ENCODE measurements at places on chromosomes 2 and 18.
A peak's percentile ranks its signal among the peaks of the same experiment; 100 is the strongest.

DNA sequence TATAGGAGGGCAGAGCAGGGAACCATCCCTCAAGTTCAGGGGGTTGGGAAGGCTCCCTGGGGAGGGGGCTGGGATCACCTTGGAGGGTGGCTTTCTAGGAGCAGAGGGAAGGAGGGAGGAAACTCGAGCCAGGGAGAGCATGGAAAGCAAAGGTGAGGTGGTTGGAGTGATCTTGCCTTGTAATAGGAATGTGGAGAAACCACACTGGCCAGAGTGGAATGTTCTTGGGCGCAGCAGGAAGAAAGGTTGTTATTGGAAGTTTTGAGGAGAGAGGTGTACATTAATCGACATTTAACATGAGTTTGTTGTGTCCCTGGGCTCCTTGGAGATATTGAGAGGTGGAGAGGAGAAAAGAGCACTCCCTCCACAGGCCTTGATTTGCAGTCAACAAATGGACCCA is 272.2 kb downstream of the PRKCE start:
- no peak overlapping the region for H3K4me3 ChIP-seq
- no peaks in the 10 kb centered on the region for H3K27me3 ChIP-seq
- H3K36me3 ChIP-seq = no peaks in the 10 kb centered on the region
- H3K4me1 ChIP-seq = peaks cover 15% of the 10 kb centered on the region

- no peak for DNase-seq
- H3K27me3 ChIP-seq = no peaks in the 10 kb centered on the region
- H3K4me3 ChIP-seq = no peak overlapping the region
Measured at GRCh38 chr18:46268671-46269070, 164.5 kb downstream of the HAUS1 start.

- no peak for DNase-seq
- H3K4me1 ChIP-seq = peaks cover 6% of the 10 kb centered on the region
- H3K27ac ChIP-seq = no peak overlapping the region
- no peaks in the 10 kb centered on the region for H3K27me3 ChIP-seq
Measured at GRCh38 chr18:74528913-74529312, 5.4 kb upstream of the CNDP1 start.

- no peak overlapping the region for H3K4me3 ChIP-seq
- no peak overlapping the region for H3K27ac ChIP-seq
- H3K4me1 ChIP-seq = peaks cover 5% of the 10 kb centered on the region
- no peaks in the 10 kb centered on the region for H3K36me3 ChIP-seq
Measured at GRCh38 chr18:8951491-8951890, 151.0 kb upstream of the NDUFV2 start.

DNA sequence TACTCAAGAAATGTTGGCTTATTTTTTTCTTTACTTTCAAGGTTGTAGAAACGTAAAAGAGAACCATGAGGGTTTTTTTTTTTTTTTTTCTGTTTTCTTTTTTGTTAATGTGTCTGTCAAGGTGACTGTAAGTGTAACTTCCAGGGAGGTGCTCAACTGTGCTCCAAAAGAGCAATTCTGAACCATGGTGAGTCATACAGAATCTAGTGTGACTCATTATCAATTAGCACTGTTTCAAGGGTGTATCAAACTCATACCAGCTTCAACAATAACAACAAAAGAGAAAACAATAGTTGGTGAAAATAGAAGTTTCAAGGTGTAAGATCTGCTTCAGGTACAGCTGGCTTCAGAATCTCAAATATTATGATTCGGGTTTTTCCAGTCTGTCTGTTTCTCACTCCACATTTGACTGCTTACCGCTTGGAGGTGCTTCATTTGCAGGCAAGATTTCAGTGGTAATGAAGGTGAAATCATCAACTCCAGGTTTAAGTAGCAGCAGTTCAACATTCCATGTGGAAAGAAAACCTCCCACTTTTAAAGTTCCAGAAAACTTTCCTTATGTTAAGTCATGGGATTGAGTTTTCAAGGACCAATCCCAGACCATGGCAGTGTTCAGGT is 850.6 kb downstream of the CNTNAP5 start:
- no peak for DNase-seq
- H3K4me1 ChIP-seq = no peaks in the 10 kb centered on the region
- no peaks in the 10 kb centered on the region for H3K27me3 ChIP-seq
- H3K27ac ChIP-seq = no peak overlapping the region

DNA sequence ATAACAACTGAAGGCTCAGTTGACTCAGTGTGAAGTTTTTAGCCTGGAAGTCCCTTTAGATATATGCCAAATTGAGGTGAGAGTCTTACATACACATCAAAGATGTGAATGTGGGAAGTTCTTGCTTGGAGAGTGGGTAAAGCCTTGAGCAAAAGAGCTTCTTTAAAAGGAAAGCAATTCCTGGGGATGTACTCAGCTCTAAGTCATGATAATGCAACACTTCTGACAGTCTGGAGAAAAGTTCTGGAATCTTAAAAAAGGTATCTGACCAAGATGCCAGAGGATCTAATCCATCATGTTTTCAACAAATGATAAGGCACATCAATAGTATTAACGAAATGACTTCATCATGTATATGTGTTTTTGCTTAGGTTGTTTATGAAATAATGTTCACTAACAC is 351.2 kb downstream of the CDH19 start:
- H3K4me1 ChIP-seq = no peaks in the 10 kb centered on the region
- H3K36me3 ChIP-seq = no peaks in the 10 kb centered on the region
- H3K4me3 ChIP-seq = no peak overlapping the region
- H3K27ac ChIP-seq = no peak overlapping the region
- no peaks in the 10 kb centered on the region for H3K27me3 ChIP-seq

GRCh38 chr2:222423632-222424275 is 589 bp upstream of the SGPP2 start:
- peak; percentile 70 for DNase-seq
- peaks cover 48% of the 10 kb centered on the region for H3K27me3 ChIP-seq
- H3K36me3 ChIP-seq = no peaks in the 10 kb centered on the region
- H3K4me1 ChIP-seq = peaks cover 7% of the 10 kb centered on the region
- H3K4me3 ChIP-seq = no peak overlapping the region

GRCh38 chr2:148814860-148815419 is 60.1 kb upstream of the KIF5C start:
- no peak overlapping the region for H3K4me3 ChIP-seq
- H3K27me3 ChIP-seq = no peaks in the 10 kb centered on the region
- H3K4me1 ChIP-seq = no peaks in the 10 kb centered on the region
- DNase-seq = no peak
- no peaks in the 10 kb centered on the region for H3K36me3 ChIP-seq

GRCh38 chr2:223570784-223571183 is 31.4 kb downstream of the SCG2 start:
- no peak overlapping the region for H3K4me3 ChIP-seq
- H3K4me1 ChIP-seq = no peaks in the 10 kb centered on the region
- H3K27me3 ChIP-seq = no peaks in the 10 kb centered on the region
- H3K36me3 ChIP-seq = no peaks in the 10 kb centered on the region

- no peaks in the 10 kb centered on the region for H3K4me1 ChIP-seq
- DNase-seq = no peak
- no peak overlapping the region for H3K27ac ChIP-seq
- no peak overlapping the region for H3K4me3 ChIP-seq
Measured at GRCh38 chr2:121872651-121873050, 117.2 kb downstream of the TSN start.

GRCh38 chr2:144258154-144258553 is 261.8 kb downstream of the ZEB2 start:
- no peaks in the 10 kb centered on the region for H3K4me1 ChIP-seq
- H3K36me3 ChIP-seq = peaks cover 4% of the 10 kb centered on the region
- H3K27ac ChIP-seq = no peak overlapping the region
- no peak for DNase-seq
- no peaks in the 10 kb centered on the region for H3K27me3 ChIP-seq
- H3K4me3 ChIP-seq = no peak overlapping the region

GRCh38 chr18:36265015-36265414 is 32.5 kb upstream of the FHOD3 start:
- no peaks in the 10 kb centered on the region for H3K4me1 ChIP-seq
- peak; percentile 86 for DNase-seq
- H3K27ac ChIP-seq = no peak overlapping the region
- H3K36me3 ChIP-seq = no peaks in the 10 kb centered on the region
- no peaks in the 10 kb centered on the region for H3K27me3 ChIP-seq
- H3K4me3 ChIP-seq = no peak overlapping the region

- DNase-seq = no peak
- peaks cover 6% of the 10 kb centered on the region for H3K4me1 ChIP-seq
- H3K27ac ChIP-seq = no peak overlapping the region
- H3K36me3 ChIP-seq = no peaks in the 10 kb centered on the region
Measured at GRCh38 chr2:150549381-150549780, 61.9 kb upstream of the RND3 start.

- peak; percentile 70 for DNase-seq
- no peaks in the 10 kb centered on the region for H3K4me1 ChIP-seq
- no peaks in the 10 kb centered on the region for H3K36me3 ChIP-seq
Measured at GRCh38 chr2:60641811-60642788, 88.6 kb upstream of the BCL11A start.

- no peak overlapping the region for H3K4me3 ChIP-seq
- no peak for DNase-seq
- no peaks in the 10 kb centered on the region for H3K36me3 ChIP-seq
- no peaks in the 10 kb centered on the region for H3K4me1 ChIP-seq
- no peaks in the 10 kb centered on the region for H3K27me3 ChIP-seq
Measured at GRCh38 chr2:10980071-10980470, 68.3 kb downstream of the KCNF1 start.

- DNase-seq = no peak
- H3K4me1 ChIP-seq = peaks cover 2% of the 10 kb centered on the region
- no peaks in the 10 kb centered on the region for H3K36me3 ChIP-seq
- no peaks in the 10 kb centered on the region for H3K27me3 ChIP-seq
- H3K4me3 ChIP-seq = no peak overlapping the region
- H3K27ac ChIP-seq = no peak overlapping the region
Measured at GRCh38 chr2:174996622-174997021, 8.6 kb downstream of the CHN1 start.

DNA sequence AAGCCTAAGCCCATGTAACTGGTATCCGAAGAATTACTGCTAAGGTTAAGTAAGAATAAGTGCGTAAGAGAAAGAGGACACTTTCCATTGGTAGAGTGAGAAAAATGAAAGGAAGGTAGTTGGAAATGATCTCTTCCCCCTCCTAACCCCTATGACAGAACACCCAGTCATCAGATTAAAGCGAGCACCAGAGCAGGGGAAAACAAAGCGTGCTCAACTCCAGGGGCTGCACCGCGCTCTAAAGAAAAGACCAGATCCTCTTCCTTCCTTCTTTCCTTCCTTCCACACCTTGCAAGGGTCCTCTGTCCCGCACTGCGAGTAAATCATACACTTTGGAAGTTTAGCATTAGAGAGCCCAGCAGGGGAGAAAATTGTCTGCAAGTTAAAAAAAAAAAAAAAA is 971 bp upstream of the CDH7 start:
- peaks cover 8% of the 10 kb centered on the region for H3K4me1 ChIP-seq
- peaks cover 3% of the 10 kb centered on the region for H3K27me3 ChIP-seq
- DNase-seq = no peak
- no peak overlapping the region for H3K4me3 ChIP-seq
